KBM-7 (cell line): ENCODE measurements at places on chromosomes 13 and 19.

DNA sequence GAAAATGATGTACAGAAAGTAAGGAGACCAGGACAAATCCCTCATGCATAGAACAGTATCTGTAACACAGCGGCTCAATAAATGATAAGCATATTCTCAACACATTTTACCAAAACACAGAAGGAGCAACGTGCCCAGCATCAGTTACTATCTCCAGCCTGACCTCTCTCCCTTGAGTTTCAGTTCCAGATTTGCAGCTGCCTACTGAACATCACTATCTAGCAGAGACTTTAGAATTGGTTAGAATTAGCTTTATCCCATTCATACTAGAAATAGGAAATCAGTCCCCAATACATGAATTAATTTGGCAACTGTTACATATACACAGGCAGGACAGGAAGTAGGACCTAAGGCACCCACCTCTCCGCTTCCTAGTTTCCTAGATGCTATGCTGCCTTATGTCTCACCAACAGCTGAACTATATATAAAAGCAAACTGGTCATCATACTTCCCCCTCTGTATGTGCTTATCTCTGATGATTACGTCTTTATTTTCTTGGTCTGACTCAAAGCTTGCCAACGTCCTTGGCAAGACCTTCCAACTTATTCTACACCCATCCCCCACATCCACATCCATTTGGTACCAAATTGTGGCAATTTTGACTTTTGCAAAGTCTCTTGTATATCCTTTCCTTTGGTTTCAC, 61.1 kb downstream of the SACS start:
- no peak for DNase-seq

DNA sequence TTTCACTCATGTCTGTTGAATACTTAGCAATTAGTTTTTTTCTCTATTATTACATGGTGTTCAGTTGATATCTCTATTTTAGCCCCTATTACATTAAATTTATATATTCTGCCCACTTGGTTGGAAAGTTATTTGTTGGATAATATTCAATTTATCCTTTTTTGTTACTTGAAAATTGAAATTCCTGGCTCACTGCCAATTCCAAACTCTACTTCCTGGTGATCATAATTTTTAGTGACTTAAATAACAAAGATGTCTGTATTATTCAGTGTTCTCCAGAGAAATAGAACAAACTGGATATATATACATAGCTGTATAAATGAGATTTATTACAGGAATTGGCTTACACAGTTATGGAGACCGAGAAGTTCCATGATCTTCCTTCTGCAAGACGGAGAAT, 93.6 kb downstream of the GPC5 start:
- DNase-seq: no peak

GRCh38 chr13:77579959-77580358, 44.5 kb downstream of the SCEL start:
- no peak for DNase-seq

DNA sequence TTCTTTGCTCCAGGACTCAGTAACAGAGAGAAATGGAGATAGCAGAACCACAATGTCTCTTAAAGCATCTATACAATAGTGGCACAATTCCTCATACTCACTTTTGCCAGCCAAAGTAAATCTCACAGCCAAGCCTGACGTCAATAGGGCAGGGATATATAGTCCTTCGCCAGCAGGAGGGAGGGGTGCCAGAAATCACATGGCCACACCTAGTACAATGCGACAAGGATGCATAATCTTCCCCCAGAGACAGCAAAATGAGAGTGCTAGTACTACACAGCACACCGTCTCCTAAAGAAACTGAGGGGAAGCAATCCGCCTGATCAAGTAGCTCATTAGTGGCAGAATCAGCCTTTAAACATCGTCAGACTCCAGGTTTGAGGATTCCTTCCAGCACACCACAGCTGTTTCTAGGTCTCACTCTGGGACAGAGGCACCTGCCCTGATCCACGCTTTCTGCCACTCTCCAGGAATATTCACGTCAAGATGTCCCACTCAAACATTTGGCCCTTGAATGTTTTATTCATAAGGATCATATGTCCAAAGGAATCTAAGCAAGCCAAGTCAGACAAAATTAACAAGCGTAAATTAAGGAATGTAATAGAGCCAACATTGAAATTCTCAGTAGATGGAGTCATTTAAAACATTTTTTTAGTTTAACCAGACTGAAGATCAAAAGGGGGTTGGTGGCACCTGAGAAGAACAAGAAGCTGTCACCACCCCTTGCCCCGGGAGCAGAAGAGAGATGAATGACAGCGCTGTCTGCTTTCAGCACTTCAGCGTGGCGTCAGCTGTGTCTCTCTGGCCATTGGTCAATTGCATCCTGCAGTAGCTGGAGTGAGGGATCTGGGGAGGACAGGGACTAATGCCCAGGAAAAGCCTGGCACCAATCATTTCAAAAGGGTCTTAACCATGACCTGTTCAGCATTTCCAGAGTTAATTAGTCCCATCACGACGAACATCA, 63.5 kb upstream of the SERP2 start:
- DNase-seq: no peak

DNA sequence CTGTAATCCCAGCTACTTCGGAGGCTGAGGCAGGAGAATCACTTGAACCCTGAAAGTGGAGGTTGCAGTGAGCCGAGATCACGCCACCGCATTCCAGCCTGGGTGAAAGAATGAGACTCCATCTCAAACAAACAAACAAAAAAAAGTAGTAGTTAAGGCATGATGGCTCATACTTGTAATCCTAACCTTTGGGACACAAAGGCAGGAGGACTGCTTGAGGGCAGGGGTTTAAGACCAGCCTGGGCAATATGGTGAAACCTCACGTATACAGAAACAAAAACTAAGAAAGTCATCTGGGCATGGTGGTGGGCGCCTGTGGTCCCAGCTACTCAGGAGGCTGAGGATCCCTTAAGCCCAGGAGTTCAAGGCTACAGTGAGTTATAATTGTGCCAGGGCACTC, 1.8 kb downstream of the DNMT1 start:
- no peak for DNase-seq

DNA sequence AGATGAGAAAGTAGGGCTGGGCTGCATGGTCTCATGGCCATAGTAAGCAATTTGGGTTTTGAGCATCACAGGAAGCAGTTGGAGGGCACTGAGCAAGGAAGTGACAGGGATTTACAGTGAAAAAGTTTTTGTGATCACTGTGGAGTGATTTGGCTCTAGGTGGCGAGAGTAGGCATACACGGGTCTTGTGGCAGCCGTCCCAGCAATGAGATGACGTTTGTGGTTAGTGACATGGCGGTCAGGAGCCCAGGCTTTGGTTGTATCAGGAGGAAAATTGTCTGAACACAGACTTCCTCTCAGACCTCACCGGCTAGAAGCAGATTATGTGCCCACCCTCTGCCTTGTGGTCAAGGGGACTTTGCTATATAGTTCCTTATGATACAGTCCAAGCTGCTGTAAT, 3.3 kb downstream of the ZNF444 start:
- peak; percentile 50 for DNase-seq

GRCh38 chr19:1561236-1561842, 6.8 kb downstream of the MEX3D start:
- DNase-seq: no peak

GRCh38 chr13:42906257-42906656, 85.8 kb downstream of the EPSTI1 start:
- no peak for DNase-seq

DNA sequence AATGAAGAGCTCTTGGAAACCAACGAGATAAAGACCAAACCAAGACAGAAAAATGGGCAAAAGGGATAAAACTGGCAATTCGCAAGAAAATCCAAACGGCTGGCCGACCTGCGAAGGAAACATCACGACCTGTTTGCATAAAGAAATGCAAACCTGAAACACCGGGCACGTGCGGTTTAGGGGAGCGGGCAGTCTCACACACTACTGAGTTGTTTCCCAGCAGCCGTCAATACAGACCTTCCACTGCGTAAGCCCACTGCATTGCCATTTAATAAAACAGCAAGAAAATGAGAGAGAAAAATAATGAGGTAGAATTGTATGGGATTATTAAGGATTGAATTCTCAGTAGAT, 642 bp upstream of the PEG3 start:
- no peak for DNase-seq

- DNase-seq: no peak
Observed at GRCh38 chr19:43560687-43561086, 14.6 kb downstream of the XRCC1 start.

GRCh38 chr19:41792513-41793413, 3.6 kb upstream of the CEACAM3 start:
- DNase-seq: peak; percentile 64

DNA sequence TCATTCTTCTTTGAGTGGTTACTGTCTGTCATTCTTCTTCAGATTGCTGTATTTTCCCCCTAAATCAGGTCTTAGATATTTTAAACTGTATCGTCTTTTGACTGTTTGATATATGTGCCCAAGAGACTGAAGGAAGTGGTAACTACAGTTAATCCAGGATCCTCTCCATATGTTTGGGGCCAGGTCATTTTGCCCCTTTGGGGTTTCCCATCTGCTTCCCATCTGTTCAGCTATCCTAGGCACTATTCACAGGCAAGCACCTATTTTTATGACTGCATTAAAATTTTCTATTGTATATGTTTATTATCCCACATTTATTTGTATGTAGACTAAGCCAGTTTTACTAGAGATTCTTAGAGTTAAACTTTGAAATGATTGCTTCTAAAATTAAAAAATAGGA, 244.2 kb downstream of the PCCA start:
- no peak for DNase-seq

GRCh38 chr13:67549331-67549730, 319.2 kb upstream of the PCDH9 start:
- DNase-seq: peak; percentile 9

GRCh38 chr13:27522847-27523246, 72.5 kb upstream of the MTIF3 start:
- DNase-seq: peak; percentile 33

DNA sequence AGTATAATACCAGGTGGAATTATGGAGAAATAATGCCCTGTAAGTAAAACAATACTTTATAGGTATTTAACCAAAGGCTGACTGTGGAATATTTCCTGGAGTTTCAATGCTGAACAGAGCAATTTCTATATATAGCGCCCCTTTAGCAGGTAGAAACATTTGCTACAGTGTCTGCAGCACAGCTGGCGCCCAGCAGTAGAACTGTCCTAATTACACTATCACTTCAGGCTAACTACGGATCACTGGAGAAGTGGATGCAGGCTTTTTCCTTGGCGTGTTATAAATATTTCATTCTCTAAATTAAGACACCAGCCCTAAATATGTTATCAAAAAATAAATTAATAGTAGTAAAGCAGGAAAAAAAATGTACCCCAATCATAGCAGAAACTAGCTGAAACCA, 3.1 kb downstream of the SHISA2 start:
- no peak for DNase-seq

GRCh38 chr19:48368936-48369335, 4.8 kb downstream of the SYNGR4 start:
- no peak for DNase-seq

DNA sequence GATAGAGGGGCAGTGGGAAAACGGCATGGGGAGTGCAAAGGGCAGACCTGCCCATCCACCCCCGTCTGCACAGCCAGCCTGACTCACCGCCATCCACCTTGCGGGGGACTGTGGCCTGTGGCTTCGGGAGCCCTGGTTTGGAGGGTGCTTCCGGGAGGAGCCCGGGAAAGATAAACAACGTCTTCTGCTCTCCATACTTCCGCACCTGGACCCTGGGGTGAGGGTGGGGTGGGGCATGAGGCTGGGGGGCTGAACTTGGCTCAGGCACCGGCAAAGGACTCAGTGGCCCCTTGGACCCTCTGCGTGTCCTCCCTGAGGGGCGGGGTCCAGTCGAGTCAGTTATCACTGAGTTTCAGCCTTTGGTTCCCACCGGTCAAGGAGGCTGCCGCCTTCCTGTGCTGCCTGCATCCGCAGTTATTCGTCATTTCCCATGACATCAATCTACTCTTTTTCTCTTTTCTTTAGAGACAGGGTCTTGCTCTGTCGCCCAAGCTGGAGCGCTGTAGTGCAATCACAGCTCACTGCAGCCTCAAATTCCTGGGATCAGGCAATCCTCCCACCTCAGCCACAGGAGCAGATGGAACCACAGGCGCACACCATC, 3.2 kb downstream of the GPR108 start:
- no peak for DNase-seq
